ENCODE measurements at places on chromosomes 4 and X. TPM values are rescaled to one million over a fixed set of nuclear protein-coding genes. Genes with fewer than 3 reads are reported as not detected.

Gene CCDC110
- 0.19 TPM for total RNA-seq

- no peak for DNase-seq
Observed at GRCh38 chr4:128775916-128776315, 33.6 kb upstream of the JADE1 start.

Gene RAB39B
- 0.13 TPM for total RNA-seq

GRCh38 chr4:30789219-30789671, 69.1 kb downstream of the PCDH7 start:
- DNase-seq: no peak

GRCh38 chrX:112368371-112368770, 285.8 kb upstream of the TRPC5 start:
- no peak for DNase-seq

- DNase-seq: no peak
Observed at GRCh38 chr4:98803251-98803650, 125.7 kb downstream of the EIF4E start.

GRCh38 chr4:116328261-116328860, 757.0 kb downstream of the TRAM1L1 start:
- no peak for DNase-seq

Gene IQCM
- total RNA-seq: not detected

GRCh38 chr4:94375364-94375763, 32.7 kb upstream of the HPGDS start:
- DNase-seq: no peak

DNA sequence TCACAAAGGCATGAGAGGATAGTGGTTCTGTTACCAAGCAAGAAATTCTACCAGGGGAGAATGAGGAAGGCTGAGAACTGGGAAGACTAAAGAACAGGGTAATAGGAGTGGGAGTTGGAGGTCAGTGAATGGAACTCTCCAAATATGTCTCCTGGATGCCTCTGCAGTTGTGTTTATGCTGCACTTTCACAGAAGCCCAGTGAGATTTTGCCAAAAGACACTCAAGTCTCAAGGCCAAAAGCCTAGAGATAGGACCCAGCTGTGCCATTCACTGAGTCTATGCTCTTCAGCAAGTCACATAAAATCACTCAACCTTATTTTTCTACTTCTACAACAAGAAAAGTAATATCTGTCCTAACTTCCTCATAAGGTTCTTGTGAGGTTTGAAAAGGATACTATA, 285.4 kb downstream of the UNC5C start:
- no peak for DNase-seq

- no peak for DNase-seq
Observed at GRCh38 chrX:97145934-97146333, 262.2 kb downstream of the RPA4 start.

DNA sequence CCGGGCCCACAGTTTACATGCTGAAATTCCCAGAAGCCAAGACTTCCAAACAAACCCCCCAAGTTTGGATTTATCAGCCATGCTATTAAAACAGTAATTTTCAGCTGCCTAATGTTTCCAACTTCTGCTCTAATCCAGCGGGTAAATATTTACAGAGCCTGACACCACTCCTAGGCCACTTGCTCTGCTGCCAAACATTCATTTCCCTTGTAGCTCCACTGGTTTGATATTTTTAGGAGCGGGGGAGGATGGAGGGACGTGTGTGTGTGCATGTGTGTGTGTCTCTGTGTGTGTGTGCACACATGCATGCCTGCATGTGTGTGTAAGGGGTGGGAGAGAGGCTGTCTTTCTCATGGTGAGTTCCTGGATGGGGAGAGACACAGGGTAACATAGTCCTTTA, 115.7 kb upstream of the PJA1 start:
- no peak for DNase-seq

Gene RNF128
- 0.55 TPM for total RNA-seq
